ENCODE measurements at places on chromosomes 3 and 15.

DNA sequence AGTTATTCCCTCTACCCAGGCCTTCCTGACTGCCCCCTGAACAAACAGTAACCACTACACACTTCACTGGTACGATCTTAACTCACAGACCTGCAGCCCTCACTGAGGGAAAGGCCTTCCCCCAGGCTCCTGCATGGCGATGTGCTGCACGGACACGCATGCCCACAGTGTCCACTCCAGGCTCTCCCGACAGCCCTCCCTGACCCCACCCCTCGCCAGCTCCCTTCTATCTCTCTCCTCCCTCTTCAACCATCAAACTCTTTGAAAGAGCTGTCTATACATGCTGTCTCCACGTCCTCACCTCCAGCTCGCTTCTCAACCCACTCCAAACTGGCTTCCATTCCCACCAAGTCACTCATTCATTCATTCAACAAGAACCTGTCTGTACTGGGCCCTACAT lies 3.9 kb downstream of the SCN5A start:
- DNase-seq, result no peak

DNA sequence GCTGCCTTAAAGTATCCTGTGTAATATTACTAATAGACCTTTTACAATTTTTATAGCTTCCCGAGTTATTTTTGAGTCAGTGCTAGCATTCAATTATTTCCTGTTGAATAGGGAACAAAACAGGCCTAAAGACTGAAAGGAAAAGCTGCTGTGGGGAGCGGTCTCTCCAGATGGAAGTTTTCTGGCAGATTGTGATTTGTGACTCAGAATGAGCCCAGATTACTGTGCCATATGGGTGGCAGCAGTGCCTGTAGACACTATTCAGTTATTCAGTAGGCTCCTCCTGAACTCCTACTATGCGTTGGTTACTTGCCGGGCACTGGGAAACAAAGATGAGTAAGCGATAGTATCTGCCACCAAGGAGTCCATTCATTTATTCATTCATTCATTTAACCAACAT lies 211.8 kb downstream of the CHST2 start:
- no peak for DNase-seq

DNA sequence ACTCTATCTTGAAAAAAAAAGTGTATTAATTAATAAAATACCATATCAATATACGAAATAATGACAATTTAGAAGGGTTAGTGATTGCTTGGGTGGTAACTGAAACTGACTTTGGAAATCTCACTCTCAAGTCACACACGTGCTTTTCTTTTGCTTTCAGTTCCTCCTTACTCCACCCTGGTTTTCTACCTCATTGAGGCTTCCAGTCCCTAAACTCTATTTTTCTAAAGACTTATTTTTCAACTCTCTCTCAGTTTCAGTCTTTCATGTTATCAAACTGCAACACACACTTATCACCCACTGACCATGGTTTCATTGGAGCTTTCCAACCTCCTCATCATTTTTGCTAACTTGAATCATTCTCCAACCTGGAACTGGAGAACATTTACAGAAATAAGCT lies 23.5 kb downstream of the IL12A start:
- DNase-seq, result no peak

- no peak for DNase-seq
These were observed 519 bp downstream of the LYSMD2 start for GRCh38 chr15:51736751-51737521.

- no peak for DNase-seq
These were observed 11.8 kb upstream of the CCR8 start for GRCh38 chr3:39317571-39318169.

DNA sequence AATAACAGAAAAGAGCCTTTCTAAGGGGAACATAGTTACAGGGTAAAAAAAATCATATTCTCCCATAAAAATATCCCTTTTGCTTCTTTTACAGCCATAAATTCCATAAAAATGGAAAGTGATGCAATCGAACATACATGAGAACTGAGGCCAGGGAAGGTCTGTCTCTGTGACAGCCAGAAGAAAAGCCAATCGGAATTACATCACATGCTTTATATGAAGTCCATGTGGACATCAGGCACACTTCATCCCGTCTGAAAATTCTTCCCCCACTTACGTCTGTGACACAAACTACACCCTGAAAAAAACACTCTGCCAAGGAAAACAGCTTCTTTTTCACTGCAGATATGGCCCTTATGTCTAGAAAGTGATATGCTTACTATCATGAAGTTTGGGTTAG lies 323.5 kb downstream of the ERC2 start:
- no peak for DNase-seq

- DNase-seq, result no peak
These were observed 24.0 kb downstream of the PLSCR5 start for GRCh38 chr3:146581080-146581601.

- DNase-seq, result no peak
These were observed 20.0 kb downstream of the PCCB start for GRCh38 chr3:136270179-136270578.

DNA sequence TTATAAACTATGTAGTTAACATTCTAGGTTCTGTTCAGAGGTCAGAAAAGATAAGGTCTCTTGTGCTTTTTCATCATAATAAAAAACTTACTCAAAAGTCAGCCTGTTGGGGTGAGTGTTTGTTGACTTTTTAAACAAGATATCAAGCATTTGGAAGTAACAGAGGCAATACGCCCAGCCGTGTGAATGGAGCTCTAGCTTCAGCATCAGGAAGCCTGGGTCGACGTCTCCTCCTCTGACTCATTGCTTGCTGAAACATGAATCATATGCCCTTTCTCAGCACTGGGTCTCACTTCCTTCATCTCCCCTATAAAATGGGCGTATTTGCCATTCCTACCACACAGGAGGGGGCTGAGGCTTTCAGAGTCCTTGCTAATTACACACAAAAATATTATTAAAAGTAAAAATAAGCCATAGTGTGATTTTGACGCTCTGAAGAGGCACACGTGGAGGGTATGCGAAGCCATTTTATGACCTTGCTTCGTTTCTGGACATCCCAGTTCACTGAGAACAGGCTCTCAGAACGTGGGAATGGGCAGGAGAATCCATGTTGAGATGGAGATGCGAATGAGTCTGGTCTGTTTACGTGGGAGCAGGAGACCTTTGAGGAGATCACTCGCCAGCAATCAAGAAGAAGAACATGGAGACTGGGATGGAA lies 220.8 kb upstream of the TPRG1 start:
- DNase-seq, result no peak

GRCh38 chr15:32718227-32718820 lies 520 bp downstream of the GREM1 start:
- no peak for DNase-seq

DNA sequence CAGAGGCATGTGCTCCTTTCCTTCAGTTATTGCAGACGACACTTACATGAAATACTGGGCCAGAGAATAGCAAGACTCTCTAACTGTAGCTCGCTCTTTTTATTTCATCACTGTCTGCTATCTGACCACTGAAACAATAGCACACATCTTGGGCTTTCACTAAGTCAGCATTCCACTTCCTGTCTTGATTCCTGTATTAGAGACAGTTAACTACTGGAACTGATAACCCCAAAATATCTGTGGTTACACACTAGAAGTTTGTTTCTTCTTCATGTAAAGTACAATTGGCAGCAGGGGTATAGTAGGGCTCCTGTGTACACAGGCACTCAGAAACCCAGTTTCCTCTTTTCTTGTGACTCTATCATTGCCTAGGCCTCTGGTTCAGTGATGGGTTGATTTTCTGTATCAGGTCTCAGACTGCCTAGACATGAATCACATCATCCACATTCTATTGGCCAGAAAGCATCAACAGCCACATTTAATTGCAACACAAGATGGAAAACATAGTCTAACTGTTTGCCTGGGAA lies 230.2 kb upstream of the CD96 start:
- DNase-seq, result peak; percentile 86

DNA sequence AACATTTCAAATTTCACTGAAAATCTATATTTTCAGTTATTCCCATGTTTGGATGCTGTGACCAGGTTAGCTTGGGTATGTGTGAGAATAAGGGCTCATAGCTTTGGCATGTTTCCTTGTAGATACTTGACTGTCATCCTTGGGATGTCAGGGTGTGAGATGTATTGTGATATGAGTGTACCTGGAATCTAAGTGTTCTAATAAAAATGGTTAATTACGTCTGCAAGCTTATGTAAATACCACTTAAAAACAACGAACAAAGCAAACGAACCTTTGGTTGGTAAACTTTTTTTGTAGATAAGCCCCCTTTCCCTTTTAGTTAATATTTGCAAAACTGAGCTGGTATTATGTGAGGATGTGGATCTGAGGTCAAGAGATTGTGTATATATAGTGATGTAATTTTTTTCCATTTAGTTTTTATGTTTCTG lies 63.5 kb downstream of the FNDC3B start:
- DNase-seq, result no peak

- no peak for DNase-seq
These were observed 5.8 kb downstream of the SLC12A6 start for GRCh38 chr15:34331809-34332208.

DNA sequence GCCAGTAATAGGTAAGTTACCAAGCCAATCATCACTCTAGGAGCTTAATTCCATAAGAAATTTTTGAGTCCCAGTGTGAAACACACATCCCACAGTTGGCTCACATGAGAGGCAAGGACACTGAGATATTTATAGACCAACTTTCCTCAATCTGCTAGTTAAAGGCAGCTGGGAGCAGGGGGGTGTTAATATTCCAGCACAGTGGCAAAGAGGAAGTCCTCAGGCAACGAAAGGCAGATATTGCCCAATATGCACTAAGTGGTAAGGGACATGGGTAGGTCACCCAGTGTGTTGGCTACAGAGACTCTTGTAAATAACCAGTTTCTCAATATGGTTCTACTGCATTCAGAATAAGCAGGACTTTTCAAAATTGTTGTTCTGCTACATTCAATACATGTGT lies 61.0 kb downstream of the TOP2B start:
- no peak for DNase-seq

- DNase-seq, result no peak
These were observed 36.1 kb downstream of the NSMCE3 start for GRCh38 chr15:29233566-29233965.

DNA sequence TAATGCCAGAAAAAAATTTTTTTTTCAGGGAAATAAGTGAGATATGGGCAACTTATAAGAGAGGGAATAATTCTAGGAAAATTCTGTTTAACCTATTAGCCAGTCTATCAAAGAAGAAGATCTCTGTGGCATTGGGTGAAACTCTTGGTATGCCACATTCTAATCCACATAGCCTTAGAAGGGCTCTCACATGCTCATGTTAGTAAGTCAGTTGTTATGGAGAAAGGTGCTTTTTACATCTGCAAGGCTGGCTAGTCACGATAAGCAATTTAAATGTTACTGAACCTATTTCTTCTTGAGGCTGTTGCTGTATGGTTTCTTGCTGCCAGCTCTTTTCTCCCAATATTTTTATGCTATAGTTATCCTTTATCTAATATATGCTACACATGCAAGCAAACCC lies 89.9 kb upstream of the MAGI1 start:
- no peak for DNase-seq

DNA sequence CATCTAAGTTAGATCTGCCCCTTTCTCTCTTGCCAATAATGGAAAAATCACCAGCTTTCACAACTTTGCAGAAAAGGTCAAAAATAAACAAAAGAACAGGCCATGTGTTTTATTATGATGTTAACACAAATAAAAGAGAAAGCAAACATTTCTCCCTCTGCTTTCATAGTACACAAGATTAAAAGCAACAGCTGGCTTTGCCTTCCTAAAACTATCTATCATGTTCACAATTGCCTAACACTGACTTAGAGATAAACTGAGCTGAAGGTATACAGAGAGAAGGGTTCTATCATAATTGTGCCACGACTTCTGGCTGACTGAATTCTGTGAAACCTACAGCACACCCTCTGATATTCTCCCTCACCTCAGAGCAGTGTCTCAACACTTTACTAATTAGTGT lies 29.4 kb downstream of the AADAC start:
- no peak for DNase-seq

GRCh38 chr15:33959844-33960548 lies 8.3 kb upstream of the CHRM5 start:
- DNase-seq, result no peak

- DNase-seq, result no peak
These were observed 34.1 kb upstream of the ABI3BP start for GRCh38 chr3:101027286-101027685.

- DNase-seq, result peak; percentile 42
These were observed 165.0 kb downstream of the ABHD5 start for GRCh38 chr3:43855674-43856299.

DNA sequence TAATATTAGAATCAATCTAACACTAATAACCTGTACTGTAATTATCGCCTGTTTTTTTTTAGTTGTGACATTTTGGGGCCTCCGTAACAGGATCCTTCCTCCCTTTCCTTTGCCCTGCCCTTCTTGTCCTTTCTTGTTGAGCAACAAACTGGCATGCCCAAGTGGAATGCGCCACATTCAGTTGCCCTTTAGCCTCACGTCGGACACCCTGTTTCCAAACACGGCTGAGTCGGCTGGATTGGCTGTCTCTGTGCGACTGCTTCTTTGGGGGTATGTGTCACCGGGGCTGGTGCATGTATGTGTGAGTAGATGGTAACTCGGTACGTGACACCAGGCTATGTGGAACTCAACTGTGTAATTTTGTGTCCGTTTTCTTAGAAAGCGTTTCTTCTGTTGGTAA lies 24.1 kb downstream of the TRAK1 start:
- DNase-seq, result no peak

- DNase-seq, result no peak
These were observed 623.3 kb downstream of the NSUN3 start for GRCh38 chr3:94686208-94686607.

- no peak for DNase-seq
These were observed 26.1 kb upstream of the C3orf80 start for GRCh38 chr3:160199108-160199507.

DNA sequence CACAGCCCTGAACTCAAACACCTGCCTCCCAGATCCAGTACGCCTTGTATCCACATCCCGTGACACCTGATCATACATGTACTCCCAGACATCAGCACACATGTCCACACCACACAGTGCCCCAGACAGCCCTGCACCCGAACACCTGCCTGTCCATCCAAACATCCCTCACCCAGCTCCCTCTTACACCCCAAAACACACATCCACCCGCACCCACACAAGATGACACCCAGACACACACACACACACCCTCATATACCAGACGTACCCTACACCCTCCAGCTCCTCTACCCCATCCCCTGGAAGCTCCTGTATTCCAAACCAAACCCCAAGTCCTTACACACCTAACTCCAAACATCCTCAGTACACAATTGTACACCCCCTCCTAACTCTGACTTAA lies 735 bp downstream of the CAMK1 start:
- no peak for DNase-seq
